ENCODE measurements at places on chromosomes 11 and 22.
A peak's percentile ranks its signal among the peaks of the same experiment; 100 is the strongest.

GRCh38 chr22:43711681-43712080 lies 100.4 kb downstream of the EFCAB6 start:
- no peak for DNase-seq

DNA sequence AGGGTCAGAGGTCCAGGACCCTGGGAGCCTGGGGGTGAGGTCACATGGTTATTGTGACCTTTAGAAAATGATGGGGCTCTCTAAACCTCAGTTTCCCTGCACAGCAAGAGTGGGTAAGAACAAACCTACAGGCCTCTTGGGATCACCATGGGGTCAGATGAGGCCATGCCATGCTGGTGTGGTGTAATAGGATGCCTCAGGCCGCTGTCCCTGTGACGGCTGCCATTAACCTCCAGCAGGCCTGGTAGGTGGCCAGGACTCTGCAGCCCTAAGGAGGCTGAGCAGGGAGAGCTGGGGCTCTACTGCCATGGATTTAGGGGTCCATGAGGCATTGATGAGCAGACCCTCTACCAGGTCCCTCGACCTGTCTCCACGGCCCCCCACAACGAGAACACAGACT lies 265.5 kb downstream of the CTTN start:
- DNase-seq: no peak

DNA sequence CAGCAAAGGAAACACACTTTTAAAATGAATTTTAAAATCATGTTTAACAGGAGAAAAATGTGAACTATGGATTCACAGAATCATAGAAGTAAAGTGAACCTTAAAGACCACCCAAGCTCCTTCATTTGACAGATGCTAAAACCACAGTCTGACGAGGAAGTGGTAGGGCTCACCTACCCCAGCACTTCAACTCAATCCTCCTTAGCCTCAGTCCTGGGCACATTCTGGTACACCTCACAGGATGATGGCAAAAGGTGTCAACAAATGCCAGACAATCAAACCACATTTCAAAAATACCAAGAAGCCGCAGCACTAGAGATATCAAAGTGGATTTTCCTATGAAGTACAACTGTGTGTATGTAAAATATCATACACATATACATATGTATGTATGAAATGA lies 43.1 kb downstream of the PITPNB start:
- DNase-seq: peak; percentile 39

GRCh38 chr11:282171-282570 lies 4.0 kb downstream of the NLRP6 start:
- DNase-seq: no peak

DNA sequence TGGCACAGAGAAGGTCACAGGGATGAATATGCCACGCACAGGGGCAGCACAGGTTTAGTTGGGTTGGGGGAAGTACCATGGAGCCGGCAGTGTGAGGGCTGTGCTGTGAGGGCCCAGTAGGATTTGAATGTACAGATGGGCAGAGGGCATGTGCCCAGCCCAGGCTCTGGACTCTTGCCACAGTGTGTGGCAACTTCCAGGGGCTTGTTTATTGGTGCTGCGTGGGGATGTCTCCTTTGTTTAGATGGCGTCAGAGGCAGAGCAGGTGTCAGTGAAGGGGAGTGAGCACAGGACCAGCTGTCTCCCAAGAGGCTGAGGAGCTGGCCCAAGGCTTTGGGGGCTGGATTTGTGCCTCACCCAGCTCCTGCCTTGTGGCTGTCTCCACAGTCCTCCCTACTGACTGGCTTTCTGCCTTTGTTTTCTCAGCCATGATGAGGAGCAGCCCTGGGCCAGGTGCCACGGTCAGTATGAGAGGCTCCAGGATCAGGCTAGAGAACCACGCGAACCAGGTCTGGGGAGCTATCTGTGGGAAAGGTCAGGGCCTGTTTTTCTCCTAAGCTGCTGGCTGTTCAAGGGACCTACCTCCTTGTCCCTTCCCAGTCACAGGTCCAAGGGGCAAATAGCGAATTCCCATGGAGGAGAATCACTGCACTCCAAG lies 21.9 kb downstream of the SUN2 start:
- no peak for DNase-seq

- no peak for DNase-seq
Observed at GRCh38 chr11:120808616-120809050, 215.3 kb upstream of the TBCEL start.

DNA sequence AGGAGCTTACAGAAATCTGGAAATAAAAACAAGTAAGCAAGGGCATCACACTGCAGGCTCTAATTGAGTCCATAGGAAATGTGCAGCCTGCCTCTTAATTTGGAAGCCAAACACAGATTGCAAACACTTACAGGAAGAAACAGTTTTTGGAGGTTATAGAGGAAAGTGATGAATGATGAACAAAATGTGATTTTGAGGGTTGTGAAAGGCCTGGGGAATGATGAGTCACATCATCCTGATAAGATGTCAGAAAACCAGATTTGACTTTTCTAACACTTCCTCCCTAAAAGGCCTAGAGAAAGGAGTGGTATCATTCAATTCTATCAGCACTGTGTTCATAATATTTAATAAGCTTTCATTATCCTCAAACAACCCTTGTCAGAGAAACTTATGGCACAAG lies 96.6 kb upstream of the POU2AF2 start:
- DNase-seq: no peak

- DNase-seq: no peak
Observed at GRCh38 chr11:69862331-69862771, 43.1 kb upstream of the FGF3 start.

- no peak for DNase-seq
Observed at GRCh38 chr22:49262167-49262566, 565.5 kb downstream of the BRD1 start.

GRCh38 chr11:68257477-68258362 lies 14.1 kb downstream of the C11orf24 start:
- DNase-seq: peak; percentile 91

- DNase-seq: no peak
Observed at GRCh38 chr11:8867931-8868631, 42.9 kb upstream of the AKIP1 start.

- DNase-seq: no peak
Observed at GRCh38 chr11:12077535-12078280, 32.7 kb upstream of the MICAL2 start.

DNA sequence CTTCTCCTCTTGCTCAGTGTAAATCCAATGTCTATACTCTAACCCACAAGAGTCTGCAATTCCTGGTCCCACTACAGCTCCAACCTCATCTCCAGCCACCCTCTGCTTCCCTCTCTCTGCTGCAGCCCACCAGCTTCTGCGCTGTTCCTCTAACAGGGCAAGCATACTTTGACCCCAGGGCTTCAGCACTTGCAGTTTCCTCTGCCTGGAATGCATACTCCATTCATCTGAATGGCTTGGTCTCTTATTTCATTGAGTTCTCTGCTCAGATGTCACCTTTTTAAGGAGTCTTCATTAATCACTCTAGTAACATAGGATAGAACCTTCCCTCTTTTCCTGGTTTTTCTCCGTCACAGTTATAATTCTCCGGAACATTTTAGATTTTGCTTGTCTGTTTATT lies 141.6 kb downstream of the BUD13 start:
- DNase-seq: no peak

- DNase-seq: no peak
Observed at GRCh38 chr11:13091373-13091772, 82.3 kb downstream of the RASSF10 start.

GRCh38 chr11:108895579-108896480 lies 231.0 kb downstream of the DDX10 start:
- DNase-seq: no peak

GRCh38 chr11:12757416-12757815 lies 83.2 kb downstream of the TEAD1 start:
- no peak for DNase-seq

GRCh38 chr11:76321340-76321739 lies 59.6 kb downstream of the THAP12 start:
- DNase-seq: no peak

- no peak for DNase-seq
Observed at GRCh38 chr11:64090806-64091516, 55.2 kb downstream of the FLRT1 start.

GRCh38 chr11:134131628-134132244 lies 62.9 kb downstream of the JAM3 start:
- no peak for DNase-seq

DNA sequence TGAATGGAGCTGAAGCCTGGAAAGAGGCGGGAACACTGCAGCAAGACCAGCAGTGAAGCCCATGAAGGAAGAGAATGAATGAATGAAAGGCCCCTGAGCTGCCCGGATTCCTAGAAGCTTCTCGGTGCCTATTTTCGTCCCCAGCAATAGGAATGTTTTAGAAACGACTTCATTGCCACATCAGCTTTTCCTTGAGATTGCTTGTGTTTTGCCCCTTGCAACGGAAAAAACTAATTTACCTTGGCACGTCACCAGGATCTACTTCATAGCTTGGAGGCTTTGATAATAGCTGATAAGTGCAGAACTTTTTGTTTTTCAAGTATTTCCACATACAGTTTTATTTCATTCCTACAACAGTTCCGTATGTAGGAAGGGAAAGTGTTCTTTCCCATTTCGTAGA lies 248.9 kb upstream of the NARS2 start:
- no peak for DNase-seq

DNA sequence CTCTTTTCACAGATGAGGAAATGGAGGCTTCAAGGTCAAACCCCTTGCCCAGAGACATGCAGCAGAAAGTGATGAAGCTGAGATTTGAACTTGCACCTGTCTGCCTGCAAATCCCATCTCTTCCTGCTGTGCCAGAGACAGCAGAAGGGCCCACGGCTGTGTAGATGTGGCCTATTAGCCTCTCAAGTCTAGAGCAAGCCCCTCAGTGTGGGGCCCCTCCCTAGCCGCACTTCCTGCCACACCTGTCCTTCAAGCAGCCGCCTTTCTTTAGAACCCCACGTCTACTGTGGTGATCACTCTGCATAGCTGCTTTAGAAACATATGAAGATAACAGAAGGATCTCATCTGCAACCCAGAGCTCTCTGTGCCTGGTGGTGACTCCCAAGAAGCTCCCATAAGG lies 41.2 kb upstream of the JAM3 start:
- peak; percentile 64 for DNase-seq

- DNase-seq: no peak
Observed at GRCh38 chr11:111176603-111177002, 68.9 kb upstream of the POU2AF2 start.

DNA sequence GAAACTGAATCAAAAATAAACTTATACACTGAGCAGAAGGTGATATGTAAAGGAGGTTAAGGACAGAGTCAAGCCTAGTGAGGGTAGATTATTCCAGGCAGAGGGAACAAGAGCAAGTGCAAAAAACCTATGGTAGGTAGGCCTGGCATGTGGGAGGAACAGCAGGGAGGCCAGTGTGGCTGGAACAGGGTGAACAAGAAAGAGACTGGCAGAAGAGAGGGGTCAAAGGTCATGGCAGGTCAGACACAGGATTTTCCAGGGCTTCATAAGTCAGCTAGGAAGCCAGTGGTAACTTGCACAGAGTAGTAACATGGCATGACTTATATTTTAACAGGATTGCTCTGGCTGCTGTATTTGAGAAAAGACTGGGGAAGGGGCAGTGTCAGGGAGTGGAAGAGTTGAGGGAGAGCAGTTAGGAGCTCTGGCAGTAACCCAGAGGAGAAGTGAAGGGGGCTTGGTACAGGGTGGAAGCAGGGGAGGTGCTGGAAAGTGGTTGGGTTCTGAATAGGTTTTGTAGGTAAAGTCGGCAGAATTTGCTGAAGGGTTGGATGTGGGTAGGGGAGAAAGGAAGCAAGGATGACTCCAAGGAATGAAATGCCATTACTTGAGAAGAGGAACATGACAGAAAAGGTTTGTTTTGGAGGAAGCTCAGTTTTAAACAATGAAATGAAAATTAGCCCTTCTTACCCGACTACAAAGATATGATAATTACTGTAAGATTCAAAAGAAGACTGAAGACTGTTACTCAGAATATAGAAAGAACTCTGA lies 86.2 kb downstream of the ZNRF3 start:
- no peak for DNase-seq

GRCh38 chr11:6443269-6444003 lies 2.6 kb upstream of the HPX start:
- DNase-seq: peak; percentile 66

DNA sequence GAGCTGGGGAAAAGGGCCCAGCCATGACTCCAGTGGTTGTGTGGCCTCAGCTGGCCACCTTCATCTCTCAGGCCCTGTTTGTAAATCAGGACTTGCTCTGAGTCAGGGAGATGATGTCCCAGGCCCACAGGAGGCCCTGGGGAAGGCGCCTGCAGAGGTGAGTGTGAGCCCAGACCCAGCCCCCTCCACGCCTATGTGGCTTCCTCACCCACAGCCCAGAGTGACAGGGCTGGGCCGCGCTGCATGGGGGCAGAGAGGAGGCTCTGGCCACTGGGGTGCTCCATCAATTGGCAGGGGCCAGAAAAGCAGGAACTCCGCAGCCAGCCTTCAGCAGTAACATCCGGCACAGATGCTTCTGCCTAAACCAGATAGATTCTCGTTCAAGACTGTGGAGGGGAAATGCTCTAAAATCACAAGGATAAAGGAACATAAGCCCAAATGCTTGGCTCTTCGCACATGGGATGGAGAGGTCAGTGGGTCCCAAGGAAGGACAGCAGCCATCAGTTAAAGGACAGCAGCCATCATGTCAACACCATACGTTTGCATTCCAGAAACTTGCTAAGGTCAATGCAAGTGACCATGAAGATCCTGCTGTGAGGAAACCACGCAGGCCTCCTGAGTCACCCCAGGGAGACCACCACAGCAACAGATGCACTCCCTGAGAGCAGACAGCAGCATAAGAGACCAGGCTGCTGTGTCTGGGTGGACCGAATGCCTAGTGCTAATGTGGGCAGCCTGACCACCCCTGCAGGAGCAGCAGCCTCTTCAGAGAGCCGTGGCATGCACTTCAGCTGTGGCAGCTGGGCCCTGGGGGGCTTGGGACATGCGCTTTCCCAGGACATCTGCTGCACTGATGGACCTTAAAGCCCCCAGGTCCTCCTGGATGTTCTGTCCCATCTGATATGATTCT lies 28.3 kb downstream of the OSBPL5 start:
- peak; percentile 26 for DNase-seq

- DNase-seq: no peak
Observed at GRCh38 chr22:45202333-45203149, 38.2 kb downstream of the KIAA0930 start.

GRCh38 chr22:23125512-23126103 lies 16.2 kb downstream of the RSPH14 start:
- no peak for DNase-seq

GRCh38 chr11:42823546-42823945 lies 488.2 kb upstream of the API5 start:
- no peak for DNase-seq

DNA sequence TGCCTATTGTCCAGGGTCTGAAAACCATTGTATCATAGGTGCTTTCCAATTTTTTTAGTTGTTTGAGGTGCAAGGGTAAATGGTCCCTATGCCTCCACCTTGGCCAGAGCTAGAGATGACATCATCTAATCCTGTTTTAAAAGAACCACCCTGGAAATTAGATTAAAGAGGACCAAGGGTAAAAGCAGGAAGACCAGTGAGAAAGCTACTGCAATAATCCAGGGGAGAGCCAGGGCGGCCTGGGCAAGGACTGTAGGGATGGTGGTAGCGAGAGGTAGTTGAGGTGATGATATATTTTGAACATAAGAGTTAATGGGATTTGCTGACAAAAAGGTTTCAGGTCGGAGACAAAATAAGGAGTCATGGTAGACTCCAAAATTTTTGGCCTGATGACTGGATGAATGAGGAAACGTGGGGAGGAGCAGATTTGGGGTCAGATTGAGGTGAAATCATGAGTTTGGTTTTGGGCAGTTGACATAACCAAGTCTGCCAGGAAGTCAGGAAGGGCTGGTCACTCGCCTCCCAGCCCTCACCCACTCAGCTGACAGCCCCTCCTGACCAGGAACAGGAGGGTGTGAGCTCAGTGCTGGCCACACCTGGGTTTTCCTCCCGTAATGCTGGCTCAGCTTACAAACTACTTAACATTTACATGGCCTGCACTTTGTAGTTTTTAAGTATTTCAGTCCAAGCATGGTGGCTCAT lies 23.0 kb downstream of the SCN4B start:
- no peak for DNase-seq

Measured in CD4-positive, alpha-beta T cell treated with Interleukin-17A for 1 hour (primary cell).